ENCODE measurements at places on chromosomes 7 and 10.

- no peak for DNase-seq
Observed at GRCh38 chr7:20597339-20597738, 18.1 kb upstream of the ABCB5 start.

DNA sequence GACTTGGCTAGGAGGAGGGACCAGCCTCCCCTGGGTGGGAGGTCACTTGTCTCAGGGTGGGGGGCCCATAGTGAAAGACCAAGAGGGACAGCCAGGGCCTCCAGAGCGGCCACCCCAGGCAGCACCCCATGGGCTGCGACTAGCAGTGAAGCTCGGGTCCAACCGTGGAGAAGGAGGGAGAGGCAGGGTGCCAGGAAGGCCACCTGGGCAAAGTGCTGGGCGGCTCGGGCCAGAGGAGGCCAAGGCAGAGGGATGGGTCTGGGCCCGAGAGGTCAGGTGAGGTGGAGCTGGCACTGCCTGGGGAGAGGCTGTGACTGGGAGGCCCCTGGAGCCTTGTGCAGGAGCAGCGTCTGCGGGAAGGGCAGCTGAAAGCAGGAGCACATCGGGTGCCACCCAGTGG, 41.8 kb downstream of the CLRN3 start:
- no peak for DNase-seq

GRCh38 chr7:18529239-18529638, 33.7 kb downstream of the HDAC9 start:
- DNase-seq, result no peak

GRCh38 chr10:74113546-74113945, 37.1 kb downstream of the AP3M1 start:
- no peak for DNase-seq

GRCh38 chr7:50751146-50751545, 31.6 kb downstream of the GRB10 start:
- no peak for DNase-seq

DNA sequence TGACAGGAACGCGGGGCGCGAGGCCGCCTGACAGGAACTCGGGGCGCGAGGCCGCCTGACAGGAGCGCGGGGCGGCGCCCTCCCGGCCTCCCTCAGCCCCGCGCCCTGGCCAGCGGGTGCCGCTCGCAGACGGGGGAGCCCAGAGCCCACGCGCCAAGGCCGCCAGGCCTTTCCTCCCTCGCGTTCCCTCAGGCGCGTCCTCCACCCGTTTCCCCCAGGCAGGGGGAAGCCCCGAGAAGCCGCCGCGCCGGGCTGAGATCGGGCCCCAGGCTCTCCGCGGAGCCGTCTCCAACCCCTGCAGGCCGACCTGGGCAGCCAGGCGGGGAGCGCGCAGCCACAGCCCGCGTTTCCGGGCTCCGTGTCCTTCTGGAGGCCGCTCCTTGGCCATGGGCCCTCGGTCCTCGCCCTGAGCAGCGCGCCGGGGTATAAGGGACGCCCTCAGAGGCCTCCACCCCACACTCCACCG, 17.7 kb downstream of the PTPRN2 start:
- no peak for DNase-seq

DNA sequence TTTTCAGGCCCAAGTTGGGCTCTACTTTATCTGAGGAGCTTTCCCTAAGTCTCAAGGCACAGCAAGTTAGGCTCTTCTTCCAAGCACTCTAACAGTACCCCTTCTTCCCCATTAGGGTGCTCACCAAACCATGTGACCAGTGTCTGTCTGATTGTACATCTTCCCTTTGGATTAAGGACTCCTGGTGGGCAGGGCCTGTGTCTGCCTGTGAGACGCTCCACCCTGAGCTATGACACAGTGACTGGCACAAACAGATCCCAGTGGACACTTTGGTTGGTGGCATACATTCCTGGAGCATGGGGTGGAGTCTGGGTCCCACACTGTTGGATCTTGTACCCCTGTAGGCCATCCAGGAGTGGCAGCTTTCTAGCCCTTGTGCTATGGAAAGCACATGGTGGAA, 23.8 kb downstream of the PLPP4 start:
- peak; percentile 20 for DNase-seq

DNA sequence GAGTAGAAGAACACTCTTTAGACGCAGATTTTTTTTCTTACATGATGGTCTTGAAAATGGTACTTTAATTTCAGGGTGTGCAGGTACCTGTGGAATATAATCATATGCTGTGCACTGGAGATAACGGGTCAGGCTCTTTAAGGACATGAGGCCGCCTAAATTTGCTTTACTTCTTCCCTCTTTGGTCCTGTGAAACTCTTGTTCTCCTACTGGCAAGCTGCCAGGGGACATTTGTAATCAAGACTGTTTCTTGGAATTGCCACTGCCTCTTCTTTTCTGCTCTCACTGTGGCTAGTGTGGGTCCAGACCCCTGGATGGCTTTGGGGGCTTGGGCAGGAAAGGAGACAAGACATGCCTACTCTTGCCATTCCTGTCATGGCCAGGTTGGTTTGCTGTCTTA, 146.0 kb downstream of the SND1 start:
- DNase-seq, result no peak

DNA sequence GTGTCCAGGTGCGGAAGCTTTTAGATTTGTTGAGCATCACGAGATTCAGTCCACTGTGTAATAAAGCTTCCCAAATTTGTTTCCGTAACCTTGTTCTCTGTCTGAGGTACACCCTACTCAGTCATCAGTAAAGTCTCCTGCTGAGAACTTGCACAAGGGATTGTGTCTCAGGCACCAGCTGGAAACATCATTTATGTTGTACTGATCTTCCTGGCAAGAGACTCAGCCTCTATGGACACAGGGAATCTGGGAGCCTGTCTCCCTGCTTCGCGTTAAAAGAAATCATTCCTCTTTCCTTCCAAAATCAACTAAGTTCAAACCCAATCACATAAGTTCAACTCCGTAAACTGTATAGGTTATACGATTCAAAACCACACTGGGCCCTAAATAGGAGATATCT, 336.8 kb downstream of the GPR37 start:
- DNase-seq, result no peak

GRCh38 chr10:109987452-109988211, 20.2 kb upstream of the ADD3 start:
- DNase-seq, result no peak

Data from ecto neural progenitor cell (in vitro differentiated cells).